ENCODE measurements at places on chromosomes 3 and 15.

- DNase-seq, result no peak
These were observed 147.2 kb downstream of the FOXP1 start for GRCh38 chr3:71436337-71436736.

GRCh38 chr15:26838742-26839460 is 28.0 kb upstream of the GABRA5 start:
- DNase-seq, result no peak

GRCh38 chr3:69712933-69713332 is 26.3 kb upstream of the MITF start:
- no peak for DNase-seq

DNA sequence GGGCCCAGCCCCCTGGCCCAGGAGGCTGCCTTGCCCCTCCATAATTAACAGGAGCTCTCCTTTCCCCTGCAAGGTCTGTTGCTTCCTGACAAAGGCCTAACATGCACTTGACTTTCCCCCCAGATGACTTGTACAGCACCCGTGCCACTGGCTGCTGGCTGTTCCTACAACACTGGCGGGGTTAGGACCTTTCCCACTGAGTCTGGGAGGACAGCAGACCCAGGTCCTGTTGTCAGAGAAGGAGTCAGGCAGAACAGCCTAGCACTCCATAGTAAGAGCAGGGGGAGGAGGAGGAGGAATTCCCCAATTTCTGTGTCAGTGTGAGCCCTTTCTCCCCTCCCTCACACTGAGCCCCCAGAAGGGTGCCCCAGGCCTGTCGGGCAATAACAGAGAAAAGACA is 99.2 kb downstream of the CORO2B start:
- no peak for DNase-seq

GRCh38 chr3:129161860-129162271 is 1.0 kb upstream of the ISY1 start:
- DNase-seq, result peak; percentile 41
